NCI-H524 treated with DMSO at 0.1 percent for 48 hours (cell line): ENCODE measurements at places on chromosomes 5 and 9.

DNA sequence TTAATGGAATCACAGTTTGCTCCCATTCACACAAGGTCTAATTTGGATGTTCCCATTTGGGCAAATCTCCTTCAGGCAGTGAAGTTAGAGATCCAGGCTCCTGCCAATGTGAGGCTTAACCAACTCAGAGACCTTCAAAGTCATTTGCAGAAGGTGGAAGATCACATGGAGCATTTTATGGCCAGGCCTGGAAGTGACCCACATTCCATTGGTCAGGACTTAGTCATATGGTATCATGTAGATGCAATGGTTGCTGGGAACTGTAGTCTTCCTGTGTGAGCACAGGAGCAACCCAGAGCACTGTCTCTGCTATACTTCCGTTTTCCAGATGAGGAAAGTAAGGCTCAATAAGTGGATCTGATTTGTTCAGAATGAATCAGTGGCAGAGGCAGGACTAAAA lies 292.7 kb upstream of the SMARCA2 start:
- DNase-seq = no peak

GRCh38 chr5:37786416-37786815 lies 53.4 kb downstream of the GDNF start:
- DNase-seq = no peak

GRCh38 chr5:32810804-32811203 lies 99.7 kb downstream of the NPR3 start:
- no peak for DNase-seq

- no peak for DNase-seq
These were observed 279.6 kb upstream of the FTMT start for GRCh38 chr5:121572061-121572460.

DNA sequence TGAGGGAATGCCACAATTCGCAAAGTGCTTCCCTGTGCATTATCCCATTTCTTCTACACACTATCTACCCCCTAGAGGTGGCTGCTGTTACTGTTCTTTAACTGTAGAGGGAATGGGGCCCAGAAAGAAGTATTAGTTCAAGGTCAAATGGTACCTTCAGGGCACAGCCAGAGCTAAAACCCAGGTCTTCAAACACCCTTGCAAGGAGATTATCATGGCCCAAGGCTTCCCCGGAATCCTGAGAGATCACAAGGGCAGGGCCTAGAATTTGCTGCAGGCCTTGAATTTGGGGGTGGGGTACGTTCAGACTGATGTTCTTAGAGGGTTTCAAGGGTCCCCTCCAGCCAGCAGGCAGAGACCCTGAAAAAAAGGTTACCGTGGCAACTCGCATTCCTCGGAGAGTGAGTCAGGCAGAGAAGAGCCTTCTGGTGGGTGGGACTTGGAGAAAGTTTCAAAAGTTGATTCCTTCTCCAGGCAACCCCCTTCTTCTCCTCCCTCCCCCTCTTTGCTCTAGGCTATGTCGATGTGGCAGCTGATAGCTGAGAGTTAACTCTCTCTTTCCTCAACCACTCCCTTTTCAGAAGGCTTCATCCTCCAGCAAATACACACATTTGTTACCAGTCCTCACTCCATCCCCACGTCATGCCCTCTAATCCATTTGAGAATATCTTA lies 1.9 kb downstream of the SPARC start:
- DNase-seq = no peak

- DNase-seq = no peak
These were observed 115.8 kb downstream of the EFNA5 start for GRCh38 chr5:107554776-107555424.

GRCh38 chr5:122713041-122713440 lies 61.8 kb upstream of the SNX2 start:
- no peak for DNase-seq

DNA sequence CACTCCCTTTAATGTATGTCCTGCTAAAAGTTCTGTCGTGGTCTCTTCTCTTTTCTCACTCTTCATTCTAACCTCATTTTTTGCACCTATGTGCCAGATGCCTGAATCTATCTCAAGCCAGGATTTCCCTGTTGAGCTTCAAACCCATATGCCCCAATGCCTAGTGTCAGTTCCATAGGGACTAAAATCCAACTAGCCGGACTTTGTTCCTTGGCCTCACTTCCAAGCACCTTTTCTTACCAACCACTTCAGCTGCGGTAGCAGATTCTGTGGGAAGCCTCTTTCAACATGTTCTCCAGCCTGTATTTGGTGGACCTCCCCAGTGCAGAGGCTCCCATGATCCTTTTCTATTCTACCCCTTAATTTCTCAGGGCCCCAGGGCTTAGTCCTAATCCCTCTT lies 17.5 kb downstream of the C9orf57 start:
- DNase-seq = no peak

GRCh38 chr5:154683101-154683880 lies 71.9 kb upstream of the LARP1 start:
- no peak for DNase-seq

GRCh38 chr5:80919678-80920196 lies 40.4 kb upstream of the RASGRF2 start:
- no peak for DNase-seq

DNA sequence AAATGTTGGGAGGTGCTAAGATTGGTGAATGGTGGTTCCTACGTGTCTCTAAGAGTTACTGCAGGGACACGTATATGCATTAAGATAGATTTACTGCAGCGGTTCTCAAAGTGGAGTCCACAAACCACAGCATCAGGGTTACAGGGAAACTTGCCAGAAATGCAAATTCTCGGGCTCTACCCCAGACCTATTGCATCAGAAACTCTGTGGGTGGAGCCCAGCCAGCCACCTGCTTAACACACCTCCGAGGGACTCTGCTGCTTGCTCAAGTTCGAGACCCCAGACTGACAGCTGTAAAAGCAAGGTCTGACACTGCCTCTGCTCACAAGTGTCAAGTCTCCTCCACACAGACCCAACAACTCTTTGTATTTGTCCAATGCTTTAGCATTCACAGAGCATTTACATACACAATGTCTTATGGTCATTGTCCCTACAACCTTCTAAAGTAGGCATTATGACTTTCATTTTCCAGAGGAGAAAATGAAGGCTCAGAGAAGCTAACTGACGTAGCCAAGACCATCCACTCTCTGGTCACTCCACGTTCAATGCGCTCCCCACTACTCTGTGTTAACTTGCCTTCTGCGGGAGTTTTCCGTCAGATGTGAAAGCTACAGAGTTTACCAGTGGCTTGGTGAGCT lies 48.8 kb downstream of the HSD17B3 start:
- no peak for DNase-seq

DNA sequence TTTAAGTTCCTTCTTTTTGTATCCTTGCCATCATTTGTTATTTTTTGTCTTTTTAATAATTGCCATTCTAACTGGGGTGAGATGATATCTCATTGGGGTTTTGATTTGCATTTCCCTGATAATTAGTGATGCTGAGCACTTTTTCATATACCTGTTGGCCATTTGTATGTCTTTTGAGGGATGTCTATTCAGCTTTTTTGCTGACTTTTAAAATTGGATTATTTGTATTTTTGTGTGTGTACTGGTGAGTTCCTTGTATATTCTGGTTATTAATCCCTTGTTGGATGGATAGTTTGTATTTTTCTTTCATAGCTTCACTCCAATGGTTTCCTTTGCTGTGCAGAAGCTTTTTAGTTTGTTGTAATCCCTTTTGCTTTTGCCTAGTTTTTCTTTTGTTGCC lies 19.1 kb downstream of the RCL1 start:
- DNase-seq = no peak

DNA sequence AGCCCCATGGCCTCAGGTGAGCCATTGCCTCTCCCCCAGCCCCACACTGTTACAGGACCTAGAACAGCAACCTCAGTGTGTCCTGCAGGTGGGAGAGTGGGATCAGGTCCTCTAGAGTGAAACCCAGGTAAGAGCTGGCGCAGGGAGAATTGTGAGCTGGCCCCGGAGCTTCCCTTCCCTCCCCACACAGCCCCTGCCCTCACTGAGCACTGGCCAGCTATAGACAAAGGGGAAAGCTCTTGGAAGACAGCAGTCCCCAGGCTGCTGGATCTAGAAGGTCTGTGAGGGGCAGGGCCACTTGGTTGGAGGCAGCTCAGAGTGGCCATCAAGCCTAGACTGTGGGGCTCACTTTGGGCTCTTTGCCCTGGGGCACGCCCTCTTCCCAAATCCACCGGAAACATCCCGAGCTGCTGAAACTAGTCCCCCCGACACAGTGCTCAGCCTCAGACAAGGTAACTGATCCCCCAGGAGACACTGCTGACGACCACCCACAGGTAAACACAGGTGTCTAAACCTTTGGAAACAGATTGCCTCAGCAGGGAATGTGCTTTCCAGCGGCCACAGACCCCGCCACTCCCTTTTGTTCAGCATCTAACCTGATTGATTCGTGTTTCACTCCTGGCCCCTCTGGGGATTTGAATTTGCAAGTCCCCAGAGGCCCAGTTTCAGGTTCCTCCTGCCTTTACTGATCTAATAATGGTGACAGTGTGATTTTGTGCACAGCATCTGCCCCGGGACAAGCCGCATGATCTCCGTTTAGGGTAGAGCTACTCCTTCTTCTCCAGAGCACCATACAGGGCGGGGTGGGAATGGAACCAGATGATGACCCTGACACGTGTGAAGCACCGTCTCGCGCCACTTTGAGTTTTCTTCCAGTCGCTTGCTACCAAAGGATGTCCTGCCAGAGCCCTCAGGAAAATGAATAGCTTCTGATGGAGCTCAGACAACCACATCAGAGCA lies 42.2 kb upstream of the ADAMTS2 start:
- no peak for DNase-seq
